ENCODE measurements at places on chromosomes 6 and 20.

- peak; percentile 8 for DNase-seq
Measured at GRCh38 chr6:20840675-20841074, 306.4 kb downstream of the CDKAL1 start.

DNA sequence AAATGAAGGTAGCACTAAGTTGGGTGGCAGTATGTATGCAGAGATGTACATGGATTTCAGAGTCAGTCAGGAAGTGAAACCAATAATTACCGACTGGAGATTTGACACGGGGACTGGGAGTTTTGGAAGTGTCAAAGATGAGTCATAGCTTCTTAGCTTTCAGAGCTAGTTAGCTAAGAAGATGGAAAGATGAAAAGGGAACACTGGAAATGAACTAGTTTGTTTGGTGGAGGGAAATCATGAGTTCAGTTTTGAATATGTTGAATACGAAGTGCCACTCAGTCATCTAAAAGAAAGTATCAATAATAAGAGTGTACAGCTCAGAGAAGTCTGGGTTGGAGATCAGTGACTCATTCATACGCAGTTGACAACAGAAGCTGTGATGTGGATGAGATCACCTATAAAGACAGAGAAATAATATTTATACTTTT lies 7.5 kb downstream of the ESF1 start:
- DNase-seq = no peak

GRCh38 chr20:21767739-21768223 lies 62.3 kb downstream of the PAX1 start:
- DNase-seq = no peak

DNA sequence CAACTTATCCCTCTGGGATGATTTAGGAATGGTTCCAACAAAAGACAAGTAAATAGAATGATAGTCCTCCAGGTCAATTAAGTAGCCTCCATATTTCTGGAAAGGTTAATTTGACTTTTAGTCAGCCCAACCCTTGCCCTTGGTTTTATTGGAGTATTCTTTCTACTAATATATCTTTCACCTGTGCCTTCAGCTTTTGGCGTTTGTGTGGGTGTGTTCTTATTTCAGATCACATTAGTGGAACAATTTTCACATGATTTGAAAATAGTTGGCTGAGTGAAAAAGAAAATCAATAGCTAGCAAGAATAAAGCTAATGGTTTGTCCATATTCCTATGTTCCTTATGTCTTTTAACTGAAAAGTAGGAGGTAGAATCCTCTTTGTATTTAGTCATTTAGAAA lies 239.6 kb upstream of the SGK1 start:
- DNase-seq = no peak

DNA sequence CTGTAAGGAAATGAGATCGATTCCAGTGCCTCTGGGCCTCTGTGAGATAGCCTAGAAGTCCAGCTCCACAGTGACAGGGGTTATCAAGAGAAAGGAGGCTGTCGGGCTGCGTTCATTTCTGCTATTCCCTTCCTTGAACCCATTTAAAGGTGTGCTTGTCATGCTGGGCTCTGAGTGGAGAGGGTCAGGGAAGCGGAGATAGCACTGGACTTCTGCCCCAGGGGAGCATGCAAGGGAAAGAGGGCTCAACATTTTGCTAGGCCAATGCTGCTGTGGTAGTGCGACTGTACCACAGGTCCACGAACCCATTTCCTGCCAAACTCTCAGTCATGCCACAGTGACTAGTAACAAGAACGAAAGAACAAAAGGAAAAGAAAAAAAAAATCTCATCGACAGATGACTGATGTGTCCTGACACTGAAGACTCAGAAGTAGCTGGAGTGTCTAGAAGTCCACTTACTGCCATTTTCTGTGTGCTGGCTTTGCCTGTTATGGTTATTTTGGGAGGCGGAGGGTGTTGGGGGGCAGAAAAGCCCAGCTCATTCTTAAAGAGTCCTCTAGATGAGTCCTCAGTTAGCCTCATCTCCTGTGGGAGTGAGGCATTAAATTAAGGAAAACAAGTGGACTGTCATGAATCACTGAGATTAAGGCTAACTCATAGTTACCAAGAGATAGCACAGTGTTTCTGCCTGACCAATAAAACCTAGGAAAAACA lies 8.1 kb downstream of the NEDD9 start:
- peak; percentile 83 for DNase-seq

DNA sequence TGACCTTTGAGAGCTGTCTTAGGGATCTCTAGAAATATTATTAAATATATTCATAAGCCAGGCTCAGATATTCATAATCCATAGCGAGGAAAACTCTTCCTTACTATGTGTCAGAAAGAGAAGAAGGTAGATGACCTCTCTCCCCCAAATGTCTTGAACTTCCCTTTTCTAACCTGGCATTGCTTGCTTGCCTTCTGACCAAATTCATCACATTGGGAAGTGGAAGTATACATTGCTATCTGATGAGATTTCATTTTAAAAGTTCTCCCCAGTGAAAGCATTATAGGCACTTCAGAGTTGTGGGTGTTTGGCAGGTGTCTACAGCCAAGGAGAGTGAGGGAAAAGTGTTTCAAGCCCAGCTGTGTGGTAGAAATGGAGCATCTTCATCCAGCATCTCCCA lies 197.3 kb downstream of the ZFAND3 start:
- no peak for DNase-seq

DNA sequence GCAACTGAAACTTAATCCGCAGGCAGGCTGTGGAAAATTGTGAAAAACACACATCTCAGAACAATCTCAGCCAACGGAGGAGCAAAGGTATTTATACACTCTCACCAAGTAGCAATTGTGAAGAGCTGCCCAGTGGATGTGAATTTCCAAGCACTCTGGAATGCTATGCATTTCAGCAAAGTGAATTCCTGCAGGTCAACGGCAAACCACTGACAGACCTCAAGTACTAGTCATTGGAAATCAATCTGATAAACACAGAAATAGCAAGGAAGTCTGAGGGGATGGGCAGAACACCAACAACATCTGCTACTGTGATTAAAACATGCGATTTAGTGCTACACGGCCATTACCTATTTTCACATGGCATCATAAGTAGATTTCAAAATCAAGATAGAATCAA lies 429.1 kb downstream of the HTR1B start:
- no peak for DNase-seq

DNA sequence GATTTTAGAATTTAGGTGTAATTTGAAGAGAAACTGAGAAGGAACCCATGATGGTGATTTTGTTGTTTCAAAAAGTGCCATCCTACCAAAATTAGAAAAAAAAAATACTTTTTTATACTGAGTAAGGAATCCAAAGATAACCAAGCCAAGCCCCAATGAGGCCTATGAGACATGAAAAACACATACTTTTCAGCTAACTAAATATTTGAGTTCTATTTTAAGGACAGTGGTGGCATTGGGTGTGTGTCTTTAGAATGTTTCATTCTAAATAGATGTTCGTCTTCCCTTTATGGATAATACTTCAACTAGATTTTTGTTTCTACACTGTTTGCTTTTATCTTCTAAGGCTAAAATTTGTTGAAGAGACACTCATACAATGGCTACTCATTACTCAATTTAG lies 9.6 kb downstream of the CD24 start:
- no peak for DNase-seq

GRCh38 chr6:22409486-22409885 lies 112.7 kb upstream of the PRL start:
- DNase-seq = no peak
